ENCODE measurements at places on chromosomes 12 and 14.

DNA sequence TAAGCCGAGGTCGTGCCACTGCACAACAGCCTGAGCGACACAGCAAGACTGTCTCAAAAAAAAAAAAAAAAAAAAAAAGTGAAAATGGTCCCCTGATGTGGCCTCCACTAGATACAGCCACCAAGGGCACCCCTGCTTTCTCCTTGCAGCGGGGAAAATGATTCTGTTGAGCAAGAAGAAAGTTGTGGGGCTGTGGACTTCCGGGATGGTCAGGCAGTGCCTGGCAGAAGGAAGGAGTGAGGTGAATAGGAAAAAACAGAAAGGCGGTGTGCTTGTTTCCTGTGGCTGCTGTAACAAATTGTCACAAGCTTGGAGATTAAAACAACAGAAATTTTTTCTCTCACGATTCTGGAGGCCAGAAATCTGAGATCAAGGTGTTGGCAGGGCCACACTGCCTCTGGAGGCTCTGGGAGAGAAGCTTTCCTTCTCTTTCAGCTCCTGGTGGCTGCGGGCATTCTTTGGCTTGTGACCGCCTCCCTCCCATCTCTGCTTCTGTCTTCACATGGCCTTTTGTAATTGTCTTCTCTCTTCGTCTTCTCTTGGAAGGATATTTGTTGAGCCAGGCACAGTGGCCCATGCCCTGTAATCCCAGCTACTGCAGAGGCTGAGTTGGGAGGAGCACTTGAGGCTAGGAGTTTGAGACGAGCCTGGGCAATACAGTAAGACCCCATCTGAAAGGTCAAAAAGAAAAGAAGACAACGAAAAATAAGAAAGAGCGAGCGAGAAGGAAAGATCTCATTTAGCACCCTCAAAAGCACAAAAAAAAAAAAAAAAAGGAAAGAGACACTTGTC lies 116.6 kb upstream of the MED13L start:
- DNase-seq: no peak

DNA sequence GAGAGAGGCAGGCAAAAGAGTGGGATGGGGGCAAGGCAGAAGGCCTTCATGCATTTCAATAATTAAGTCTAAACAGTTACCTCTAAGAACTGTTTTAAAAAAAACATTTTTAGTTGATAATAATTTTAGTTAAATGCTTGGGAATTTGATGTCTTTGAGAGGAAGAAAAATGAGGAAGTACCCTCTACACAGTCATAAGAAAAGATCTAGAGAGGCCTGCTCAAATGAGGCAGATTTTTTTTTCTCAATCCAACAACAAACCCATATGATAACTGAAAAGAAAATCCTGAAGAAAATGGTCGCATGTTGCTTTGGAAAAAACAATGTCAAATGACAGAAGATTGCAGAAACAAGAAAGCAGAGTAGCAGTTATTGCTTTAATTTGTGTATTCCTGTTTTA lies 25.6 kb downstream of the SINHCAF start:
- DNase-seq: no peak

DNA sequence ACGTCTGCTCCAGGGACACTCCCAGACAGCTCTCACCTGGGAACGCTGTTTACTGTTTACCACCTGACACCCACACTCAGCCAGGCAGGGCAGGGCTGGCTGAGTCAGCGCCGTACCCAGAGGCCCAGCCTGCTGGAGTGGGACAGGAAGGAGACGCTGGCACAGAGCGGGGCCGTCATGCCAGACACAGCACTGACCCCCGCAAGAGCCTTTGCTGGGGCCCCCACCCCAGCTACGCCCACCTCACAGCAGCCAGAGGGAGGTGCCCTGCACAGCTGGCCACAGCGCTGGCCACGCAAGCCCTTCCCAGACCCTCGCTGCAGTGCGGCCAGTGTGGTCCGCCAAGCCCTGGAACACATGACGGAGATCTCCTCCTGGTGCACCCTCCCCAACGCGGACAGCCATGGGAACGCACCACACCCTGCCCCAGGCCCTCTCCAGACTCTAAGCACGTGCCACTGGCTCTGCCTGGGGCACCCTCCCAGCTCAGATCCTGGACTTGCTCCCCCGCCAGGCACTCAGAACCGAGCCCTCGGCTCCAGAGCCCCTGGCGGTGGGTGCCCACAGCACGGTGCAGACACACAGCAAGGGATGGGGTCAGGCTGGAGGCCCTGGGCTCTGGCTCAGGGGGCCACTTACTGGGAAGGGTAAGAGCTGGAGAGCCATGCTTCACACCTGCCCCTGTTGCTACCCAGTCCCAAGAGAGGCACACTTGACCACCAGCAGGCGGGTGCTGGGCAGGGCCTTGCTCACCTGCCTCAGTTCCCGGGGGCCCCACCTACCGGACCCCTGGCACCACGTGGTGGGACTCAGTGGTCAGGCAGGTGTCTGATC lies 5.7 kb downstream of the AHNAK2 start:
- peak; percentile 17 for DNase-seq

- no peak for DNase-seq
These were observed 61.1 kb upstream of the GALNT9 start for GRCh38 chr12:132390287-132391076.

DNA sequence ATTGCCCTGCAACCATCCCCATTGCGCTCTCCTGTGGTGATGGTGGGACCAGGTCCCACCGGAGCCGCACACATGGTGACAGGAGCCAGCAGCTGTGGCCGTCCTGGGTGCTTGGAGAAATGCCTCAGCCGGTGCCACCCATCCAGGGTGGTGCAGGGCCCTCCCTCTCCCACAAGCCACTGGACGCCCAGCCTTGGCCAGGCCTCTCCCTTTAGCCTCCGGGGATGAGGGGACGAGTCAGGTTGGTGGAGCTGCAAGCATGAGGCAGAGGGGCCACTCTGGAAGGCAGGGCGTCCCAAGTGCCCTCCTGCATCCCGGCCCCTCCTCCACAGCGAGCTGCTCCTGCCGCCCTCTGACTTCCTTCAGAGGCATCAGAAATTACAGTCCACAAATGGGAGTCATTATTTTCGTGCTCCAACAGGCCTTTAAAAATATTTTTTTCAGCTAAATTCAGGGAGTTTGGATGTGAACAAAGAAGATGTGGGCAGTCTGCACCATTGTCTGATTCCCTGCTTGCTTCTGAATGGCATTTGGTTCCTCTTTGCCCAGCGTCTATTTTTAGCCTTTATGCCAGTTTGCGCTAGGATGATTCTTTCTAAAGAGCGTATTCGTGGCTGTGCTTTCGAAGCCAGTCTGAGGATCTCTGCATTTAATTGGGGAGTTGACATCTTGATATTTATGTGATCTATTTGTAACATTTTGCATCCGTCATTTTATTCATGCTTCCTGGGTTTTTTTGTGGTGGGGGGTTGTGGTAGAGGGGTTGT lies 189.4 kb downstream of the ADGRD1 start:
- DNase-seq: no peak

DNA sequence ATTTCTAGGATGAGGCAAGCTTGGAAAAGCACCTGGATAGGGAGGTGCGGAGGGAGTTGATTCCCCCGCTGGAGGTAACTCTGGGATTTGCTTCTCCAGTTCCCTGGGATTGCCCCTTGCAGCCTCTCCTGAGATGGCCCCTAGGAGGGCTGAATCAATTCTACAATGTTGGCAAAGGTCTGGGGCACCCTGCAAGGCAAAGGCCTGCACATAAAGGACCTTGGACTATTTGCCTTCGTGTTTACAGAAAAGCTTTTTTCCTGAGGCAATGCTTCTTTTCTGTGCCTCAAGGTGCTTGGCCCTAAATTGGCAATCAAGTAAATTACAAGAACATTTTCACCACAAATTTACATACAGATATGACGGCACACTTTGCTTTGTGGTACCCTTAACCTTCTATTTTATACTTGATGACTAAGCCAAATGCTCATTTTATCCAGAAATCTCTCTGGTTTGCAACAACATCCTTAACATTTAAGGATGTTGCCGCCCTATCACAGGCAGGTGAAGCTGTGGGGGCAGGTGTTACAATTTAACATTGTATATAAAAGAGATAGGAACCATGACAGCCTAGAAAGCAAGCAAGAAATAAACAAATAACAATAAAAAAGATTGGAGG lies 40.3 kb downstream of the TIMELESS start:
- no peak for DNase-seq

GRCh38 chr12:3263939-3264922 lies 187.1 kb downstream of the TSPAN9 start:
- DNase-seq: no peak

DNA sequence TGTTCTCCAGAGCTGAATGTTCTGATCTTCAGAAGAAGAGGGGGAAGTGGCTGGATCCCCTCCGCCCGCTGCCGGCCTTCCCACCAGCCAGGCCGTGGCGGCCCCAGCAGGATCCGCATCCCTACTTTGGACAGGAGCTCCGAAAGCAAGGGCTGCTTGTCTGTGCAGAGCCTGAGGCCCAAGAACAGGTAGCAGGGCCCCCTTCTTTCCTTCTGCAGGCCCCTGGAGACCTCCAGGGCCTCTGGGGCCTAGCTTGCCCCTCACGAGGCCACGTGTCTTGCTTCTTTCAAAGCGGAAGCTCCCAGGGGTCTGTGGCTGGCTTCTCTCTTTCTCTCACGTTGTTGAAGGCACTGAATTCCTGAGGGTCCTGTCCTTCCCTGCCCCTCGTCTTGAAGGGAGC lies 13.2 kb downstream of the PGF start:
- DNase-seq: no peak

DNA sequence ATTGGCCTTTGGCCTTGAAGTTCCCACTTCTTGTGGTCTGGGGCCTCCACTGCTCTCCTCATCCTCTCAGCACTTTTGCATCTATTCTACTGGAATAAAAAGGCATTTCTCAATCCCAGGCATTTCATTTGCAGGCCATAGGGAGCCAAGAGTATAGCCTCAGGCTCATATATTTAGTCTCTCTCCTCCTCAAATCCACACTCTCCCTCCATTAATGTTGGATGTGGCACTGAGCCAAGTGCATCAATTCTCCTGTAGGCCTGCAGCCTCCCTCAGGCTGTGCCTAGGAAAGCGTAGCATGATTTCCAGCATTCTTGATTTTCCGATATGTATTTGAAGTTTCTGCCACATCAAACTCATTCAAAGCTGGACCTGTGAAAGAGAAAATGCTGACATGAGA lies 211.5 kb upstream of the CPNE8 start:
- no peak for DNase-seq

GRCh38 chr12:5507401-5507935 lies 75.6 kb downstream of the NTF3 start:
- no peak for DNase-seq

GRCh38 chr12:96399919-96400630 lies at the start of gene CDK17:
Gene CDK17, minus strand, starts transcription at chr12:96400439. Its CDS starts 65,603 bp downstream, at chr12:96334836.
- peak; percentile 86 for DNase-seq

GRCh38 chr12:92136026-92136730 lies 9.5 kb downstream of the BTG1 start:
- no peak for DNase-seq

DNA sequence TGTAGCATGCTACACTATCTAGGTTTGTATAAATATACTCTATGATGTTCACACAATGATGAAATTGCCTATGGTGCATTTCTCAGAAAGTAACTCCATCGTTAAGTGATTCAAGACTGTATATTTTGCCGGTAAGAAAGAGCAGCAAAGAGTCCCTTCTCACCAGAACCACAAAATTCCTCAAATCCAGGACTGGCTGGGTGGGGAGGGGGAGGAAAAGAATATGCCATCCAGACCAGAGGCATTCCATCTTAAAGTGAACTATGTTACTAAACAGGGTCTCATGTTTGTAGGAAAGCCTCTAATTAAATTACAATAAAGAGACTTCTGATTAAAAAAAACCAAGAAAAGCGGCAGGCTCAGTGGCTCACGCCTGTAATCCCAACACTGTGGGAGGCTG lies 11.5 kb downstream of the UBE2N start:
- no peak for DNase-seq

- DNase-seq: no peak
These were observed 45.4 kb downstream of the NIN start for GRCh38 chr14:50785457-50786063.

DNA sequence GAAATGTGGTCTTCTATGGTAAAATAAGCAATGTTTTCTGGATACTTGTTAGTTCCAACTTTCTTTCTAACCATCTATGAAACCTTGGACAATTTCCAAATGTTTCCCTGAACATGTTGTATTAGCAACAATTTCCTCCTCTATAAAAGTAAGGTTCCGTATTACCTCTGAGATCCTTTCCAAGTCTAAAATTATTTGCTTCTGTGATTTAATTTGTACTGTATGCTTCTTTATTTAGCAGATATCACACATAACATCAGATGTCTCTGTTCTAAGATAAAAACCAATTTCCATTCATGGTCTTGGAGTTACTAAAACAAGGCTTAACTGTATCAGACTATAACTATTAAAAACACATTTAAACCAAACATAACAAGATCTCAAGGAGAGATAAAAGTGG lies 177.2 kb downstream of the FOXA1 start:
- DNase-seq: no peak

DNA sequence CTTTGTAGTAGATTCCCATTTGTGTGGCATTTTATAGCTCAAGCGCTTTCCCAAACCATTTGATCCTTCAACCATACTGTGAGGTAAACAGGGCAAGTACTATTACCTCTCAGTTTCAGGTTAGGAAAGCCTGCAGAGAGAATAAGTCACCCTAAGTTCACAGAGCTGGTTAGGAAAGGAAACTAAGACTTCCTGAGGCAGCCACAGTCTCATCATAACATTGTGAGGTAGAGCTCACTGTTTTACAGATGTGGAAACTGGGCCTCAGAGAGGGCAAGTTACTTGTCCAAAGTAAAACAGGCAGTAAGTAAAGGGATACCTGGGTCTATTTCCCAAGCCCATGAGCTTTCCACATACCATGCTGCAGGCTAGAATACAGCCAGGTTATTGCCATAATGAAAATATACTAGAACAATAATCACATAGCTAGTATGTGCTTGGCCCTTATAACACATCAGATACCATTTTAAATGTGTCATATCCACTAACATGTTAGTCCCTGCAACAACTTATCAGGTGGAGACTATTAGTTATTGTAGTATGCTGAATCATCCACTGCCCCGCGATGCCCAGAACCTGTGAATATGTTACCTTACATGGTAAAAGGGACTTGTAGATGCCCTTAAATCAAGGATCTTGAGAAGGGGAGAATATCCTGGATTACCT lies 150.9 kb upstream of the GRIP1 start:
- no peak for DNase-seq

DNA sequence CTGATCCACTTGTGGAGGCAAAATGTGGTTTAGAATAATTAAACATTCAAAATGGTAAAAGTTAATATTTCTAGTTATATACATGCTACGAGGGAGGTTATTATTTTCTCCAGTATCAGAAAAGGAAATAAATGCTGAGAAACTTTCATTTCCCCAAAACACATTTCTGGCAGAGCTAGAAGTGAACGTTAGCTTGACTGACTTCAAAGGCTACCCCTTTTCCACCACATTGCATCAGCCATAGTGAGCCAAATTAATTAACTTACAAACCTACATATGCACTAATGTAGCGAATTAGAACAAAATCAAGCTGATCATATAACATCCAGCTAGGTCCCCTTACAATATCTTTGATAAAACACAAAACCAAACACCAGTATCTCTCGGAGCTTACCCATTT lies 49.3 kb upstream of the RERGL start:
- no peak for DNase-seq

GRCh38 chr12:116210131-116210530 lies 67.4 kb downstream of the MED13L start:
- DNase-seq: peak; percentile 63

- no peak for DNase-seq
These were observed 268.7 kb downstream of the FBXL14 start for GRCh38 chr12:1325666-1326065.
